CD4-positive, alpha-beta T cell treated with Interleukin-2 at 100 ng/mL for 4 hours (primary cell): ENCODE measurements at places on chromosomes 3 and 15.

DNA sequence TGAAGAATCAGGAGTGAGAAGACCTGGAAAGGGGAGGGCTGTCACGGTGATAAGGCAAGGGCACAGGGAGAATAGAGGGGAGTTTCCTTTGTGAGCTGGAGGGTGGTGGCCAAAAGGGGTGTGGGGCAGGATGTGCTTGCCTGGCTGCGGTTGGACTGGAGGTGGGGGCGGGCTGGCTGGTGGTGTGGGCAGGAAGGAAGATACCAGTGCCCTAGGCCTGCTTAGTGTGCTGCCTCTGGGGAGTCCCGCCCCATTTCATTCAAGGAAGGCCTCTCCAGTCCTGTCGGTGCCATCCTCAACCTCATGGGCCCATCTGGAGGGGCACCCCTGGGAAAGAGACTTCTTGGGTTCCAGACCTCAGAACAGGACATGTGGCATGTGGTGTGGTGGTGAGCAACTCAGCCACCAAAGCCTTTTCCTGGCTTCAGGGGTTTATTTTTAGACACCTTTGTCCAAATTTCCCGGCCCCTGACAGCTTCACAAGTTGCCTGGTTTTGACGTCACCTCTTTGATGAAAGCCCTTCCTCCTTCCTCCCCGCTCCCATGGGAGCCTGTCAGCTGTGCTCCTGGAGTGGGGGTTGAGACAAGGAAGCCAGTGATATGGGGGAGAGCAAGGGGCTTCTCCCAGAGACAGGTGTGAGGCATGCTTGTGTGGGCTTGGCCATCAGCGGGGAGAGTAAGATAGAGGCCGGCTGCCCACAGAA lies 15.6 kb downstream of the TEX264 start:
- DNase-seq = peak; percentile 88

- DNase-seq = no peak
Observed at GRCh38 chr3:14148041-14148985, 23.5 kb downstream of the TMEM43 start.

- DNase-seq = no peak
Observed at GRCh38 chr3:37787153-37787867, 74.4 kb upstream of the CTDSPL start.

GRCh38 chr3:188534633-188535032 lies 380.7 kb downstream of the LPP start:
- no peak for DNase-seq

DNA sequence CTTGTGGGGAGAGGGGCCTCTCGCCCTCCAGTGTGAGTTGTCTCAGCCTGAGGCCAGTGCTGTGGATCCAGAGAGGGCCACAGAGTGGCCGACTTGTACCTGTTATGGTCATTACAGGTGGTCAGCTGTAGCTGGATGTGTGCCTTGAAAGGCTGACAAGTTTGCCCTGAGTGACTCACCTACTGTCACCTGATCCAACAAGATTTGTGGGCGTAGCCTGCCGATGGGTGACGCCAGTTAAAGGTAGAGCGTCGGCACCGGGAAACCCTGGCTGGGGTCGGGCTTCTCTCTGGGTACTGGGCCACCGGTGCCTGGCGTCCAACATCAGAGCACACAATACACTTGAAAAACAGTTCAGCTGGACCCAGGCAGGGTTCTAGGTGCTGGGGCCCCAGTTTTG lies 2.8 kb upstream of the ISG20 start:
- peak; percentile 80 for DNase-seq

DNA sequence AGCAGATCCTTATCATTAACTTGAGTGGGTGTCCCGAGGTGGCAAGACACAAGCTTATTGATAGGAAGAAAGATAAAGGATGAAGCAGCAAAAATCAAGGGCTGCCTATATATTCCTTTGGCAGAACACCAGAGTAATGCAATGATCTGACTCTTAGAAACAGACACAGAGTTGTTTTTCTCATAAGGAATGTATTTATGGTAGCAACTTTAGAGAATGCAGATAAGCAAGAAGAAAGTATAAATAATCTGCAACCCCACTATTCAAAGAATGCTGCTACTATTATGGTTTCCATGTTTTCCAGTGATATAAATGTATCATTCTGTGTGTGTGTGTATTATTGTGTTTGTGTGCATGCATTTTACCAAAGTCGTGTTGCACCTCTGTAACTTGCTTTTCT lies 208.3 kb downstream of the THSD4 start:
- no peak for DNase-seq

- DNase-seq = no peak
Observed at GRCh38 chr3:129539206-129539605, 3.8 kb upstream of the H1-8 start.

GRCh38 chr3:151171145-151171757 lies 31.8 kb downstream of the GPR171 start:
- peak; percentile 50 for DNase-seq

DNA sequence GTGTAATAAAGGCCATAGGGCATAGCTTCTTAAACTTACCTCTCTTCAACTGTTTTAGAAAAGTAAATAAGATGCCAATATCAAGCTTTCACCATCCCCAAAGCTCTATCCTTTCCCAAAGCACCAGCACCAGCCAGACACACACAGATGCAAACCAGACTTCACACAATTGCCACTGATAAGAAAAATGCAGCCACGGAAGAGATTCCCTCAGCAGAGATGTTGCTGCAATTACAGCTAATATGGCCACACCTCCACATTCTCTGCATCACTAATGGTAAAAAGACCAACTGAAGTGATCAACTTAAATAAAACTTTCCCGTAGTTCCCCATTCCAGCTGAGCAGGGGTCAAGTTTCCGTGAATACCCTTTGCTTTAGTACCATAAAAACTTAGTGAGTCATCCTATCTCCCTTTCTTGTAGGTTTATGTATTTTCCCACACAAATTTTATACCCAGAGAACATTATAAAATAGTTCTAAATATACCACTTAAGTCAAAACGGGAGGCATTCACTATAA lies 64.4 kb downstream of the SLC9A9 start:
- DNase-seq = no peak

DNA sequence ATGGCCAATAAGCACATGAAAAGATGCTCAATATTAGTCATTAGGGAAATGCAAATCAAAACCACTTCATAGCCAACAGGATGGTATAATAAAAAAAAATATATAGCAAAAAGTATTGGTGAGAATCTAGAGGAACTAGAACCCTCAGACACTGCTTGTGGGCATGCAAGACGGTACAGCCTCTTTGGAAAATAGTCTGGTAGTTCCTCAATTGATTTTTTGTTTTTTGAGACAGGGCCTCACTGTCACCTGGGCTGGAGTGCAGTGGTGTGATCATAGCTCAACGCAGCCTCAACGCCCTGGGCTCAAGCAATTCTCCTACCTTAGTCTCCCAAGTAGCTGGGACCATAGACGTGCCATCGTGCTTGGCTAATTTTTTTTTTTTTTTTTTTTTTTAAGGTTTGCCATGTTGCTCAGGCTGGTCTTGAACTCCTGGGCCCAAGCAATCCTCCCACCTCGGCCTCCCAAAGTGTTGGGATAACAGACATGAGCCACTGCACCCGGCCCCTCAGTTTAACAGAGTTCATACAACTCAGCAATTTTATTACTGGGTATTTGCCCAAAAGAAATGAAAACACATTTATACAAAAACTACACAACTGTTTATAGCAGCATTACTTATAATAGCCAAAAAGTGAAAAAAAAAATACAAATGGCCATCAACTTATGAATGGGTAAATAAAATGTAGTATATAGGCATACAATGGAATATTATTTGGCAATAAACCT lies 5.1 kb downstream of the PRC1 start:
- DNase-seq = no peak

DNA sequence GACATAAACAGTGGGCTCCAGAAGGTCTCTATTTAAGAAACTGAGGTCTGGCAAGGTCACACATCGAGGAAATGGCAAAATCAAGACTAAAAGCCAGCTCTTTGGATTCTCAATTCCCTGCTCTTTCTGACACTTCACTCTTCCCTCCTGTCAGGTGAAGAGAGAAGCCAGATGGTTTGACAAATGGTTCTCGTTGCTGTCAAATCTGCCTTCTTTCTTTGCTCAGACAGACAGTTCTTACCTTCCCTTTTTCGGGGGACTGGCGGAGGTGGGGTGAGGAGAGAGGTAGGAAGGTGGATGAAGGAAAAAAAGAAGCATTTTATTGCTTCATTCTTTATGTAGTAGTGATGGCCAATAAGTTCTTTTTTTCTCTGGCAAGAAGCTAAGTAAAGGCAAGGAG lies 133.4 kb downstream of the LPP start:
- DNase-seq = no peak
